ENCODE measurements at places on chromosomes 5 and 9.

GRCh38 chr9:134985451-134985850 is 67.7 kb upstream of the FCN1 start:
- DNase-seq = no peak

GRCh38 chr5:181120306-181120705 is 10.7 kb downstream of the OR2V1 start:
- DNase-seq = no peak

DNA sequence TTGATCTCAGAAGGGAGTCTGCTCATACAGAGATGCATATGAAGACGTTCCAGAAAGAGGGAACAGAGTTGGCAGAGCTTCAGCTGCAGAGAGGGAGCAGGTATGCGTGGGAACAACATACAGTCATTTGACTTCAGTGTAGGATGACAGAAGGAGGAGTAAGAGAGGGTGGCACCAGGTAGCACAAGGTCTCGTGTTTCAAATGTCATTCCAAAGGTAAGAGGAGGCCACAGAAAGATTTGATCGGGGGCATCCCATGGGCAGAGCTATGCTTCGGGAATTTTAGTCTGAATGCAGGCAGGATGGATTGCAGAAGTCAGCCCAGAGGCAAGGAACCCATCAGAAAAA is 367.1 kb downstream of the CDK5RAP2 start:
- no peak for DNase-seq

DNA sequence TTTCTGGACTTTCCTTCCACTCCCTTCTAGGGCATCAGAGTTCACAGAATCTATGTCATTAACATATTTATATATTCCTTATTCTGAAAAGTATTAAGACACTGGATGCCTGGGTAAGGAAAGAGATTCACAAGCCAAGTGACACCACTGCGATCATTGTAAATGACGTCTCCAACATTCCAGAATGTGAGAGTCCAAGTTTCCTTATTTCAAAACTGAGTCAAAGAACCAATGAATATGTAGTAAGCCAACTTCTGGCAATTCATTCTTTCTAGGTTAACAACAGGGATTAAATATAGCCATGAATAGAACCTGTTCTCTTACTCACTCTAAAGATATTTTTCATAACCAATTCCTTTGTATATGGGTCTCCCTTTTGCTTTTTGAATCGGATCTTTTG is 18.1 kb downstream of the RAI14 start:
- DNase-seq = no peak

- DNase-seq = no peak
These were observed 17.4 kb downstream of the MAML1 start for GRCh38 chr5:179749857-179750508.

GRCh38 chr9:1292384-1292783 is 242.2 kb downstream of the DMRT2 start:
- DNase-seq = no peak

DNA sequence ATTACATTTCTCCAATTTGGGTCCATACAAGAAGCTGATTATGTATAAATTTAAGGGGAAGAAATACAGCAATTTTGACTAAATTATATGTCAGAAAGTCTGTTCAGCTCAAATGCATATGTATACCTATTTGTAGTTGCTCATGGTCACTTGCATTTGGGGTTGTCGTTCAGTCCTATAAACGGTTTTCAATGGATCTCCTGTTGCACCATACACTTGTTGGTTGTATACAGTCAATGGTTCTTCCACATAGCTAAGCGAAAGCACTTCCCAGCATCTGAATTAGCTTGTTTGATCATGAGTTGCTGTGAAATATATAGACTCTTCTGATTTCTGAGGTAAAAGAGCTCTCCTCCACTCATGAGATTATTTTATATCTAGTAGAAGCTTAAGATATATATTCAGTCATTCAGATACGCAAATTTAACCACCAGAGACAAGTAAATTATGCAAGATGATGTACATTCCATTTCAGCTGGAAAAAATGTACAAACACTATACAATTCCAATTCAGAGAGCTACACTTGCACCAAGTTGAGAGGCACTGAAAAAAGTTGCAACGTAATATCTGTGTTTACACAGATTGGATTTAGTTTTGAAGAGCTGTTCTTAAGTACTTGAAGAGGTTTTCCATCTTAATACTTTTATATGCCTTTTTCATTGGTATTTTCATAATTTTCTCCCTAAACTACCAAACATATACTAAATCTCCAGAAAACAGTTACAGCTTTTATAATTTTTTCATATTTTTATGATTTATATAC is 64.4 kb upstream of the POU5F2 start:
- DNase-seq = no peak

DNA sequence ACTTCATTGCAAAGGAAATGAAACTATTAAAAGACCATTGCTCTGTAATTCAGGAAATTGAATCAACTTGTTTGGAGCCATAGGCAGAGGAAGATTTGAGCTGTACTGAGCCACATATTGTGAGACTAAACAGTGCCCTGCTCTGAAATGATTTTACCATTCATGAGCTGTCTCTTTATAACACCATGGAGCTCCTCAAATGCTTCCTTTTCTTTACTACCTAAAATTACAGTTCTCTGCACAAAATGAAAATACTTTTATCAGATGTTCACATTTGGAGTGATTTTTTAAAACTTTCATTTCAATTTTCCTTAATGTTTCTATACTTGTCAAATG is 97.9 kb downstream of the NLN start:
- no peak for DNase-seq

DNA sequence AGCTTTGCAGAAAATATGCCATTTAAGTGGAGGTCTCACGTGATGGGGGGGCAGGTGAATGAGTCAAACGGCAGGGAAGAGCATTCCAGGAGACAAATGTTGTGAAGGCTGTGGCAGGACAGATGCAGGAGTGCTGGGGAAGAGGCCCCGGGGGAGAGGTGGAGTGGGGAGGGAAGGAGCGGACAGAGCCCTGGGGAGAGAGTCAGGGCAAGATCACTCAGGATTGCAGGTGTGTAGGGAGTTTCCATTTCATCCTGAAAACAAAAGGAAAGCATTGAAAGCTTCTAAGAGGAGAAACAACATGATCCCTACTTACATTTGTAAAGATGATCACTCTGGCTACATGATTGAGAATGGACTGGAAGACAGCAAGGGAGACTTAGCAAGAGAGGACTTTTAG is 323.3 kb downstream of the ASTN2 start:
- DNase-seq = no peak

GRCh38 chr5:6920628-6921256 is 207.5 kb downstream of the TENT4A start:
- no peak for DNase-seq

- DNase-seq = no peak
These were observed 126.1 kb downstream of the BNC2 start for GRCh38 chr9:16744394-16744793.

- DNase-seq = no peak
These were observed 40.1 kb downstream of the SLC1A1 start for GRCh38 chr9:4530375-4530774.

DNA sequence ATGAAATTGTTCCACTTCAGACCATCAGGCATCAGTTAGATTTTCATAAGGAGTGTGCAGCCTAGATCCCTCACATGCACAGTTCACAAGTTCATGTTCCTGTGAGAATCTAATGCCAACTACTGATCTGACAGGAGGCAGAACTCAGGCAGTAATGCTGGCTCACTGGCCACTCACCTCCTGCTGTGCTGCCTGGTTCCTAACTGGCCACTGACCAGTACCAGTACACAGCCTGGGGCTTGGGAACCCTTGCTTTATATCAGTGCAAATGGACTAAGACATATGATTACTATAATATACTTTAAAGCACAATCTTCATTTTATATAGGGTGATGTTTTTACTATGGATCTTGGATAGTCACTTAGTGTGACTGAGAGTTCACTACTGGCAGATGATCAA is 259.2 kb downstream of the SLCO4C1 start:
- no peak for DNase-seq

All from stimulated activated CD4-positive, alpha-beta T cell treated with anti-CD3 and anti-CD28 coated beads, TNF-alpha, amount 100 ng/mL, for 48 hours (primary cell).